ENCODE measurements at places on chromosomes 2 and 18.

- DNase-seq = no peak
Observed at GRCh38 chr18:3219631-3220335, at the start of gene MYOM1. Gene MYOM1, minus strand, starts transcription at chr18:3219968. Its CDS starts 4,745 bp downstream, at chr18:3215223.

DNA sequence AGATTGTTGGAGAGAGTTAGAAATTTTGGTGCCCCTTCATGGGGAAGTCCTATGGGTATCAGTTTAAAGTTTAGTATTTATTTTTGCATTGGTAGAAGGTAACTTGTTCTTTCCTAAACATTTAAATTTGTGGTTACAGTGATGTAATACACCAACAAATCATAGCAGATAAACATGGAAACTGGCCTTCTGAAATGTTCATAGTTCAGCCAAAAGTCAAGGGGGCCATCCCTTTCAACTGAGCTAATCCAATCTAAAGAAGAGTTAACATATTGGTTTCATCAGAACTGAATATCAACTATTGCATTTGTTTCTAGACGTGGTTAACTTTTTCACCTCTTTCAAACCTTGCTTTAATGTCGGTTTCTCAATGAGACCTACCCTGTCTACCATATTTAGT, 46.3 kb downstream of the PPP1R1C start:
- DNase-seq = no peak

- no peak for DNase-seq
Observed at GRCh38 chr2:173513107-173513727, 158.5 kb downstream of the CDCA7 start.

GRCh38 chr2:195683174-195683573, 26.1 kb downstream of the SLC39A10 start:
- no peak for DNase-seq

DNA sequence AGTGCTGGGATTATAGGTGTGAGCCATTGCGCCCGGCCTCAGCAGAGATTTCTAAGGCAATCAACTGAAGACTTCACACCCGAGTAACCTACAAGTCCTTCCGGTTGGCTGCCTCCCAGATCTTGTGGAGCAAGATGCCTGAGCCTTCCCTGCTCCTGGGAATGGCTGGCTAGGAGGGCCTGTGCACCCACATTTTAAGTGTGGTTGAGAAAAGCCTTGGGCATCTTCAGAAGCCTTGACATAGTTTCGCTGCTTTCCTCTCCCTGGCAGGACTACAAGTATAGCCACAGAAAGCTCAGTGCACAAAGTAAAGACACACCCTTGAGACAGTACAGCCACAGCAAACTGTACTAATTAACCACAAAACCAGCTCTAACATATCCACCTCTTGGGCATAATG, 35.2 kb downstream of the E2F6 start:
- DNase-seq = no peak

DNA sequence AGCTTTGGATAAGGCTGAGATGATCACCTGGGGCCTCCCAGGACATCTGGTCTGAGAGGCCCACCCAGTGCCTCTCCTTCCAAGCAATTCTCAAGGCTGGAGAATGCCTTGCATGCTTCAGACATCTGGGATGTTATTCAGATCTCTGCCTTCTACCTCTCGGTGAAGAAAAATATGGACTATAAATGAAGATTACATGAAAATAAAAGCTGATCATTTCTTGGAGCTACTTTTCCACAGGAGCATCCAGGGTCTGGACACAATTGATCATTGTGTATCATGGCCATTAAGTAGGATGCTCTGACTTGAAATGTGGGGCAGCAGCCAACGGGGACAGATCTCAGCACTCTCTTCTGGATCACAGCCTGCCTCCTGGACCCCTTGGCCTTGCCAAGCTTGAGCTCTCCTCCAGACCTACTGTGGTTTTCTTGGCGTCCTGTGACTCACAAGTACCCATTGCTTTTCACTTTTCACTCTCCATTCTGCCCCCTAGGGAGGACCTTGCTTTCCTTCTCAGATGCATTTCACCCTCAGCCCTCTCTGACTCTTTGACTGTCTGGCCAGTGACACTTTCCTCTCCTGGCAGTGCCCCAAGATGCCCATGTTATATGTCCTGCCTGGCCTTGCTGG, 203.1 kb downstream of the INSIG2 start:
- no peak for DNase-seq

GRCh38 chr2:12363138-12363537, 353.6 kb upstream of the TRIB2 start:
- no peak for DNase-seq

- no peak for DNase-seq
Observed at GRCh38 chr2:133835821-133836619, 267.8 kb upstream of the NCKAP5 start.

- DNase-seq = no peak
Observed at GRCh38 chr2:121189661-121190381, 95.2 kb downstream of the TFCP2L1 start.

GRCh38 chr2:74128206-74128605, 19.5 kb downstream of the BOLA3 start:
- DNase-seq = no peak

DNA sequence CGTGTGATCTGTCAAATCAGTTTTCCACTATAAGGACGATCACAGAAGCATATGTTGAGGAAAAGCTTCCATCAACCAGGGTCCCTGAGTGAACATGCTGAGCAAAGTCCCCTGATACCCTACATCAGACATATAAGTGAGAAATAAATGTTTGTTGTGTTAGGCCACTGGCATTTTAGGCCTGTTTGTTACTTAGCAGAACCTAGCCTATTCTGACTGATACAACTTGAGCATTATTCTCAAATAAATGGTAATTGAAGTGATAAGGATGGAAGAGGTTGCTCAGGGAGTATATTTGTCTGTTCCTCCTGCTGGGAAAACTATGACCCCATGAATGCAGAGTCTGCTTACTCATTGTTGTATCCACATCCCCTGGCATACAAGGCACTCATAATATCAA, 106.4 kb downstream of the LOXHD1 start:
- DNase-seq = no peak

- DNase-seq = no peak
Observed at GRCh38 chr18:12121175-12122042, 27.8 kb downstream of the ANKRD62 start.

- DNase-seq = no peak
Observed at GRCh38 chr2:145023334-145023934, 503.5 kb upstream of the ZEB2 start.

- DNase-seq = no peak
Observed at GRCh38 chr2:75190271-75190990, 8.9 kb downstream of the TACR1 start.

- no peak for DNase-seq
Observed at GRCh38 chr2:99747842-99748241, 258.0 kb upstream of the REV1 start.

DNA sequence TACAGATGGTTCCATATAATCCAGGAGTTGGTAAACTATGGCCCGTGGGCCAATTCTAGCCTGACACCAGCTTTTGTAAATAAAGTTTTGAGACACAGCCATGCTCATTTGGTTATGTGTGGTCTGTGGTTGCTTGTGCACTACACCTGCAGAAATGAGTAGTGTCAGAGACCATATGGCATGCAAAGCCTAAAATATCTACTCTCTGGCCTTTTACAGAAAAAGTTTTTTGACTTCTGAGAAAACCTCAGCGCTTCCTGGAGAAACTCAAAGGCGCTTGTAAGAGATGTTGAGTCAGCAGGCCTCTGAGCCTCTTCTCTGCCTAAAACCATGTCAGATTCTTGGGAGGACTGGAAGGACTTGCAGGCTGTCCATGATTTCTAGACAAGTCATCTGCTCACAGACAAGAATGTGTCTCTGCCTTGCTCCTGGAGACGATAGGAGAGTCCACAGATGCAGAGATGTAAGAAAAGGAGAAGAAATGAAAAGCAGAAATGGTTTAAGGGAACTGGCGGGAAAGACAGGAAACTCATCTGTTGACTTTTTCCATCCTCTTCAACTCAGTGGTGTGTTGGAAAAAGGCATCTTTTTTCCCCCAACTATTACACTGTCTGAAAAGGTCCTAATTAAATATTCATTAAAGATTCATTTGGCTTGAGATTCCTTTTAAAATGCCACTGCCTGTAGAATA, 5.2 kb downstream of the TTC39C start:
- DNase-seq = peak; percentile 41

- no peak for DNase-seq
Observed at GRCh38 chr2:239549711-239550255, 149.0 kb upstream of the HDAC4 start.

DNA sequence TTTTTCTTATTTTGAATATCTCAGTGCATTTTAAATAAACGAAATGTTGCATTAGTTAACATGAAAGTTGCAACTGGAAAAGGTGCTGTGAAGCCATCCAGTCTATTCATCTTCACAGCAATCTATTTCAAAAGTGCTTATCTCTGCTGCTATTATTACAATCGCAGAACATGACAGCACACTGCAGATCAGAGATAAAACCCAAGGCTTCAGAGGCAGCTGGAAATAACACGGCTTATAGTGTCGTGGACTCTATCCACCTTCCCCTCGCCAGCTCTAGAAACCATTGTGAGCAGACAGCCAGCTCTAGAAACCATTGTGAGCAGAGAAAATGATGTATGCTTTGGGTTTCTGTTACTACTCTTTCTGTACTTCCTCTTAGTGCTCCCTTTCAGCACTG, 1140.8 kb upstream of the CELF4 start:
- no peak for DNase-seq
